Stimulated activated CD4-positive, alpha-beta T cell treated with anti-CD3 and anti-CD28 coated beads, Interleukin-1b, Interleukin-23, amount 100 ng/mL, for 24 hours (primary cell): ENCODE measurements at places on chromosomes 1 and 21.

DNA sequence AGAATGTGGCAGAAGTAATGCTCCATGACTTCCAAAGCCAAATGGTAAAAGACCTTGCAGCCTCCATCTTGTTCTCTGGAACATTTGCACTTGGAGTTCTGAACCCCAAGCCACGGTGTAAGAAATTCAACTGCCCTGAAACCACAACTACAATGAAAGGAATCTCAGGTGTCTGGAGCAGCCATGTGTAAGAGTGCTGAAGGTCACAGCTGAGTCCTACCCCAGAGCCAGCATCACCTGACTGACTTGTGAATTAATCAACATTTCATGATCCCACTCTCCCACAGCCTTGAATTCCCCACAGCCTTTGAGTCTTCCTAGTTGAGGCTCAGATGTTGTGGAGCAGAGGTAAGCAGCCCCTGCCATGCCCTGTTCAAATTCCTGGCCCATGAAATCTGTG, 192.8 kb upstream of the CAMK1G start:
- no peak for DNase-seq

GRCh38 chr21:41170442-41170841, 2.5 kb downstream of the BACE2 start:
- no peak for DNase-seq

DNA sequence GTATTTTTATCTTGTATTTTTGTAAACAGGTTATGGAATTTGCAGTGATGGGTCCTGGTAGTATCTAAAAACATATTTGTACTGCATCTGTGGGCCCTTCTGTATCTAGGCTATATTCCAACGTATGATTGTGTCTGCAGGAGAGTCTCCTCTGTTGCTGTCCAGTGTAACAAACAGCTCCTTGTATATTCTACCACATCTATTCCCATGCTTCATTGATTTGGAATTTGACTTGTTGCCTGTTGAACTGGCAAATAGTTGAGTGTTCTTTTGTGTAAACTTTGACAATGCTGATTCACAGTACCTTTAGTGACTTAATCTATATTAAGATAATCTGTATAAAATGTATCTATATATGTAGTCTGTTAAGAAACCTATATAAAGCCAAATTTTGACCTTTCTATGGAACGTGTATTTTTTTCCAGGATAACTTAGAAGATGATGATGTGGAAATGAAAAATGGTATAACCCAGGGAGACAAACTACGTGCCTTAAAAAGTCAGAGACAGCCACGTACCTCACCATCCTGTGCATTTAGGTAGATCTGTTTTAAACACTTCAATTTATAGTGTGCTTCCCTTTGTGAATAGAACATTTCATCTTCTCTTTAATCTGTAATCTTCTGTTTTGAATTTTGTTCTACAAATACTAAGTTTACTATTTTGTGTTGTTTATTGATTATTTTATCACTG, 43.4 kb upstream of the GPR88 start:
- no peak for DNase-seq

DNA sequence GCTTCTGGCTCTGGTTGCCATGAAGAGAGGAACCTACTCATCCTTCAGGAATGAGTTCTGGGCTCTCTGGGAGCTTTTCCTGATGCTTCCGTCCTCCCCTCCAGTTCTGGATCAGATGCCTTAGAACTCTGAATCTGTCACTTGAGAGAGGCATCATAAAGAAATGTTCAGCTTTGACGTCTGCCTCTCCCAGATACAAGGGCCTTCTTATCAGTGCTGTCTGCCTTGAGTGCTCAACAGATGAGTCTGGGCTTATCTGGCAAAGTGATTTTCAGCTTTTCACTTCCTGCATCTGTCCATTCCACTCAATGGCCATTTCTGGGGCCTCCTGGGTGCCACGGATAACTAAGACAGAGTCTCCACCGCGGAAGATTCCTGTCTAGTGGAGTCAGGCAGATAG, 12.3 kb upstream of the OTUD3 start:
- no peak for DNase-seq
